Ureter (tissue), 1 donor: ENCODE measurements at places on chromosomes 6 and 20. TPM values are rescaled to one million over a fixed set of nuclear protein-coding genes. Genes with fewer than 3 reads are reported as not detected.

The FHL5 gene
- total RNA-seq: 14.9 TPM

The RNF144B gene
- 34.0 TPM for total RNA-seq

The SLC22A7 gene
- not detected for total RNA-seq

The SIRPD gene
- total RNA-seq: not detected

The MAP1LC3A gene
- total RNA-seq: 36.2 TPM

The TRIM31 gene
- total RNA-seq: 0.78 TPM

DNA sequence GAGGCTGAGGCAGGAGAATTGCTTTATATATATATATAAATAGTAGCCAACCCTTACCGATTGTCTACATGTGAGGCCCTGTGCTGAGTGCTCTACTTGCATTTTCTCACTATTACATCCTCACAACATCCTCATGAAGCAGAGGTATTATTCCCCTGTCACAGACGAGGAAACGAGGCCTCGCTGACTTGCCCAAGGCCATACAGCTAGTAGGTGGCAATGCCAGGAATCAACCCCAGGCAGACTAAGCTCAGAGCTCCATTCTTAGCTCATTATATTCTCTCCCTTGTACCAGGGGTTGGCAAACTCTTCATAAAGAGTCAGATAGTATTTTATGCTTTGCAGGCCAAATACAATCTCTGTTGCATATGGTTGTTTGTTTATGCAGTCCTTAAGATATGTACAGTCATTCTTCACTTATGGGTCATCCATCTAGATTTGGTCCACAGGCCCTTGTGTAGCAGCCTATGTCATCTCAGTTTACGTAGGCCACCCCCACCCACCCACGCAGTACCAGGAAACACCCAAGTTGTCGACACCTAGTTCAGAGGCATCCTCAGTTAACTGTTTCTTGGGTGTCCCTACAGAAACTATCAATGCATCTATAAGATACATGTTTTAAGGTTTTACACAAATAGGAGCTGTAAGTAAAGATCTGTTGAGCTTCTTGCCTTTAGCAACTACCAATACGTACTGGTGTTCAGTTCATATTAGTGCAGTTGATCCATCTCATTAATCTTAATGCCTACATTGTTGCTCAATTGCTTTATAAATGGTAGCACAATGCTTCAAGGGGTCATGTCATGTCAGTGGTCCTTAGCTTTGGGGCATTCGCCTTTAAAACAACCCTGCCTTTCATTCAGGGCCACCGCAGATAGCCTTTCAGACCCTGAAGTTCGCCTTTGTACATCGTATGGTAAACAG is 3.0 kb downstream of the CASS4 start:
- no peak for DNase-seq

GRCh38 chr20:62980970-62981369 is 25.8 kb downstream of the BHLHE23 start:
- DNase-seq: no peak

GRCh38 chr20:58570204-58570859 is 55.1 kb upstream of the APCDD1L start:
- DNase-seq: no peak

DNA sequence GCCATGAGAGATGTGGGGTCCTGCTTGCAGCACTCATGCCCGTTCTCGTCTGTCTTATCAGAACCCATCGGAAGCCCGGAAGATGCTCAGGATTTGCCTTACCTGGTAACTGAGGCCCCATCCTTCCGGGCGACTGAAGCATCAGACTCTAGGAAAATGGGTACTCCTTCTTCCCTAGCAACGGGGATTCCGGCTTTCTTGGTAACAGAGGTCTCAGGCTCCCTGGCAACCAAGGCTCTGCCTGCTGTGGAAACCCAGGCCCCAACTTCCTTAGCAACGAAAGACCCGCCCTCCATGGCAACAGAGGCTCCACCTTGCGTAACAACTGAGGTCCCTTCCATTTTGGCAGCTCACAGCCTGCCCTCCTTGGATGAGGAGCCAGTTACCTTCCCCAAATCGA is 8.3 kb downstream of the PI16 start:
- DNase-seq: peak; percentile 74

DNA sequence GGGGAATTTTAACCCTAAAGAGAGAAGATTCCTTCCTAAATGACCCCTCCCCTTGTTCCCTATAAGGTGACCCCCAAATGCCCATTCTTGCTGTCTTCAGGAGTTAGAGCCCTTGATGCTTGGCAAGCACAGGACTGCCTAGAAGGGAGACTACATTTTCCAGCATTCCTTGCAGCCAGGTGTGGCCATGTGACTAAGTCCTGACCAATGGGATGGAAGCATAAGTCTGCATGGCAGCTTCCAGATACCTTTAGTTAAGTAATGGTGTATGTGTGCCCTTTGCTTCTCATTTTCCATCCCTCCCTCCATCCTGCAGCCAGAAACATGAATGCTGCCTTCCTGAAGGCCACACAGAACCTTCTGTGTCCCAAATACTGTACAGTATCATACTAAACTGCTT is 5.5 kb downstream of the BFSP1 start:
- DNase-seq: no peak

DNA sequence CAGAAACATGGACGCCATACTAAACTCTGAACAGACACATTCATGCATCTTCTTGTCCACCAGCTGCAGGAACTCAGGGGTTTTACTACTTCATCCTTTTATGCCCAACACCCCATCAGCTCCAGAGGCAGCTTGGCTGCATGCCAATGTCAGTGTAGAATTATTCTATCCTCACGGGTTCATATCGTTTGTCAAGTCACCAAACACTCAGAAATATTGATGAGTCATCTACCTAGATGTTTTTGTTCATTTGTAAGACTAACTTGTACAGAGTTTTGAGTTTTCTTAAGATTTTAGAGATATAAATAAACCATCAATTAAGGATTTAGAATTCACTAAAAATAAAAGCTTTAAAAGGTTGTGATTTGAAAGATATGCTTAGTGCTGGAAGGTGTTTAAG is 590.7 kb upstream of the FLRT3 start:
- DNase-seq: no peak

GRCh38 chr6:148677594-148678476 is 69.0 kb upstream of the UST start:
- DNase-seq: no peak

GRCh38 chr6:116165596-116165995 is 39.7 kb upstream of the COL10A1 start:
- no peak for DNase-seq

GRCh38 chr20:4130404-4131189 is 115.2 kb upstream of the RNF24 start:
- DNase-seq: no peak

GRCh38 chr6:106658469-106658868 is 29.1 kb downstream of the QRSL1 start:
- no peak for DNase-seq

- no peak for DNase-seq
Observed at GRCh38 chr20:41168281-41169161, 31.2 kb downstream of the PLCG1 start.

DNA sequence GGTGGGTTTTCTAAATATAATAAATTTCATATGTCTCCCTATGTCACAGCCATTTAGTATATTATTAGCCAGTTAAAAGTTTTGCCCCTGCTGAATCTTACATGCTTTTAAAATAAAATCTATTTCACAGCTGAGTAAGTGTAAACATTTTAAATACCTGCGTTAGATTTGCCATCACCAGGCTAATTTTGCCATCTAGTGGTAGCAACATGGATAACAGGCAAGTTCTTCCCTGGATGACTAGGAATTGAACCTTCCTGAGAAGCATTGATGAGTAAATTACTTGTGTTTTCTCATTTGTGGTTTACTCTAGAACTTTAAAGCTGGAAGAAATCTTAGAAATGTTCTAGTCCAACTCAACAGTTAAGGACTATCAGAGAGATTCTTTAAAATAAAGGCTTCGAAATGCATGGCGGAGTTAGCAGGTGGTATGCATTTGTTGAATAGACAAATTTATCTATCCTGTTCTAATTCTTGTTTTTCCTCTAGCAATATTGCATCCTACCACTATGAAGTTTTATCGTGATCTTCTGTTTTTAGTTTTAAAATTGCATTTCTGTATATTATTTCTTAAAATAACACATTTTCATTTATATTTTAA is 2.6 kb downstream of the PRSS35 start:
- peak; percentile 54 for DNase-seq

- no peak for DNase-seq
Observed at GRCh38 chr6:104540743-104541142, 319.0 kb downstream of the HACE1 start.

DNA sequence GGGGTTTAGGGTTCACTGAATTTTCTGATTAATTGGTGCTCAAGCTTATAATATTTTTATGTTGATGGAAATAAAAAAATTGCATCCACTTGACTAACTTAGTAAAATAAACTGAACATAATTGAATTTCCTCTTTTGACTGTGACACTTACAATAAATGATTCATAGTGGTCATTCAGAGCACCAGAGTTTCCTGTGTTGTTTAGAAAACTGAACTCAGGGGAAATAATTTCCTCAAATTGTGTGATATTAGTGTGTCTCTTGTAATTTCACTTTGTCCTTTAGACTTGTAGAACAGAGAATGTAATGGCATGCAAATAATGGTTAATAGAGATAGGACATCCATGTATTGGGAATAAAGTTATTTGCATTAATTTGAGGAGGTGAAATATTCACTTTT is 319.7 kb upstream of the MAN1A1 start:
- no peak for DNase-seq

DNA sequence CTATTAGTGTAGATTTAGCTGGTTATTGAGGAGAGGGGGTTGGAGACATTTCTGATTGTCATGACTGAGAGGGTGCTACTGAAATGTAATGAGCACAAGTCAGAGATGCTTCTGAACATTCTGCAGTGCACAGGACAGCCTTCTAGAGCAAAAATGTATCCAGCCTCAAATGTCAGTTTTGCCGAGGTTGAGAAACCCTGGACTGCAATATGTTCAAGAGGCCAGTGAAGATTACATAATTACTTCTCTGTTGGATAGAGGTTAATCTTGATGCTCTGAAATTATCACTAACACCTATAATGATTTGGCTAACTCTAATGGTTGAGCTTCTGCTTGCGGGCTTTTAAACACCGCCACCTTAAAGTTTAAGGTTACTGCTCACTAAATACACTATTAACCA is 3.4 kb upstream of the DUSP22 start:
- DNase-seq: no peak

DNA sequence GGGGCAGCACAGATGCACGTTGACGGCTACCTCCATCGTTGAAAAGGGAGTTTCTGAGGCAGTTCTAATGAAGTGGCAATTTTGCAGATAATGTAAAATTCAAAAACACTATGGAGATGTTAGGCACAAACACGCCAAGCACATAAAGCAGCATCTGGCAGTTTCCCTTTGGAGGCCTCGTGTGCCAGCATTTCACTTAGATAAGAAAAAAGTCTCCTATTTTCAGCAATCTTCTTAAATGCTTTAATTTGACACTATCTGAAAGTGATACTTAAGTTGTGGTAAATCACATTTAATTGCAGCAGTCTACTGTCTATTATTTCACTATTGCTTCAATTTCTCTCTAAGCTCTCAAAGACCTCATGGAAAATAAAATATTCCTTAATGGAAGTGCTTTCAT is 125.3 kb upstream of the PROKR2 start:
- no peak for DNase-seq

DNA sequence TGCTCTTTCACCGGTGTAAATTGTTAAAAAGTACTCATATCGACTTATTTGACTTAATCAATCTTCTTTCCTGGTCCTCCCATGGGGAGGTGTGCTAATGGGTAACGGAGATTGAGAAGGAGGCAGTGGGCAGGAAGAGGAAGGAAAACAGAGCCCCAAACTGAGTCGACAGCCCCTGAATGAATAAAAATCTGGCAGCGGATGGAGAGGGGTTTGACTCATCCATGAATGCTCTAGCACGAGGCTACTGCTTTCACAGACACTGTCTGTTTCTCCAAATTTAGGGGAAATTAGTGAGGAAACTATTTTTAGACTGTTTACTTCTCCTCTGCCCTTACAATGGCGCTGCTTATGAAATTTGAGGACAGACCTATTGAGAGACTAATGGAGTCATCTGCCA is 142.2 kb upstream of the ATXN1 start:
- no peak for DNase-seq

DNA sequence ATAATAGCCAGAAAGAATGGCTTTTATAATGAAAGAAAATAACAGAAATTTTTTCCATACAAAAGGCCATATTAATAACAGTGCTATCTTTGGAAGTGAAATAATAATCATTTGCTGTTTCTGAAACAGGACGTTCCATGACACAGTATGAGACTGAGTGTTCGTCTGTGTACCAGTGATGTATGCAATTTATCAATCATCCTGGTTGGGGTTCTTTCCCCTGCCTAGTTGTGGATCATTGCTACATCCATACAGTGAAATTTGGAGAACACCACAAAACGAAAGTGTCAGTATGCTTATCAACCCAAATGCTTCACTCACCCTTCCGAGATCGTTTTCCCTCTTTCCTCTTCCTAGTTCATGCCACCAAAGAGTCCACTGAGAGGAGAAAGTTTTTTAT is 151.4 kb upstream of the PRDM1 start:
- no peak for DNase-seq

DNA sequence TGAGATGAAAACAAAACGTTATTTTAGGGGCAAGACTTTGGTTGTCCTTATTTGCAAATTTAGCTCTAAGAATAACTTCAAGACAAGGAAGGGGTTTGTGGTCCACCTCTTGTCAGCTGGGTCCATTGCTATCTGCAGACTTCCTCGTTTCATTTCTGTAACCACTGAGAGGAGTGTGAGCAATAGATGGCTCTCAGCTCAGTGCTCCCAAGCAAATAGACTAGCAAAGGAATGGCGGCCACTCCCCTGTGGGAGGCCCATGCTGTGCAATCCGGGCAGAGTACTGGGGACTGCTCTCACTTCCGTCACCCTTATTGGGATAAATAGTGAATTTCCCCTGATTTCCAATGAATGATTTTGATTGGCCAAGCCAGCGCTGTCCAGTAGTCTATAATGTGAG is 176.6 kb downstream of the ZDHHC14 start:
- DNase-seq: no peak

DNA sequence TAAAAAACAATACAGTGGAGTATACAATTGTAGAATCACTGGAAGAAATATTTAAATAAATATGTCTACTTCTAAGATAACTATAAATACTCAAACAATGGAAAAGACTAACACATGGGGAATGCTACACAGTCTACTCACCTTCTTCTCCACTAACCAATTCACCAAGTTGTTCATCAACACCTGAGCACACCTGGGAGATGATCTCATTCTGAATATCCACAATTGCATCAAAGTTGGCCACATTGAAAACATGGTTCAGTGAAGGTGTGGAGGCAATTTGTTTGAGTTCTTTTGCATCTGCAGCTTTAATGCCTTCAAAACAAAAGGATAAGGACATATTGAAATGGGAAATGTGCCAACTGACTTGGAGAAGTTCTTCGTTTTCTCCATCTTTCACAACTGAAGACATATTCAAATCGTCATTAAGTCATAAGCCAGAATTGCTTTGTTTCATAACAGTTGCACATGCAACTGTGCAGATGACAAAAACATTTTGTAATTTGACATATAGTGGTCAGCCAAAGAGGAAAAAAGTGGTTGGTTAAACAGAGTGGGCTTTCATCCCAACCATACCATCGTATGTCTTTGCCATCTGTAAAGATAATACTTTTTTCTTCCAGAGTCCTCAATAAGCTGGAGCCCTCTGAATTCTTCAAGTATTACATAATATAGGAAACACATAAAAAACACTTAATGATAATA is 17.5 kb downstream of the COL12A1 start:
- DNase-seq: no peak

GRCh38 chr20:18645196-18645745 is 57.4 kb downstream of the DTD1 start:
- DNase-seq: no peak
